GM04503 (cell line): ENCODE measurements at places on chromosomes 6 and 20.

DNA sequence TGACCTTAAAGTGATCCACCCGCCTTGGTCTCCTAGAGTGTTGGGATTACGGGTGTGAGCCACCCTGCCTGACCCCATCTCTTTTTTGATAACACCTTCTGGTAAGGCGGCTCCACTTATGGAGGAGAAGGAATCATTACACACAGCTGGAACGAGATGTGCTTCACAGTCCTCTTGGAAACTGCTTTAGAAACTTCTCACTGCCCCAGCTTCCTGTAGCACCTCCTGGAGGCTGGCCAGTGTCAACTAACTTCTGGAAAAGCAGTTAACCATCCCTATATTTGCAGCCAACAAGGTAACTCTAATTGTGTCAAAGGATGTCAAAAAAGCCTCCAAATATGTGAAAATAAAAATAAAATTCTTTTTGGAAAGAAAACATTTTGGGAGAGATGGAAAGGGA is 48.8 kb upstream of the BCLAF1 start:
- DNase-seq, result no peak

DNA sequence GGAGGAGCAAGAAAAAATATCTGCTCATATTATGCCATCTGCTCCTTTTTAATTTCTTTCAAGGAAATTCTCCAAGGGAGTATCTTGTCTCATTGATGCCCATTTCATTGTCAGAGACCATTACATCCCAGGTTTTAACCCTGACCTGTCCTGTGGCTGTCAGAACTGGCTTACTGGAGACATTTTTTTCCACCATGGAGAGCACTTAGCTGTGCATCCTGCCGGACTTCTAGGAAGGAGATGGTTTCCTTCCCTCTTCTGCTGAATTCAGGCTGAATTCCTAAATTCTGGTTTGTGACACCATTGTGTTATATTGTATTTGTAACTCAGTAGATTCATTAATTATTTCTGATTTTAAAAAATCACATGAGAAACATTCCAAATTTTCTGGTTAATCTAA is 70.3 kb downstream of the NKAIN2 start:
- DNase-seq, result no peak

GRCh38 chr6:32940656-32941213 is at the start of gene HLA-DMB:
HLA-DMB (minus strand) TSS chr6:32941028; CDS start chr6:32940807, 221 bp downstream.
- DNase-seq, result no peak

- DNase-seq, result no peak
These were observed 420 bp upstream of the BTN2A1 start for GRCh38 chr6:26457264-26457805.

GRCh38 chr6:37547564-37548061 is 47.9 kb upstream of the CCDC167 start:
- no peak for DNase-seq

DNA sequence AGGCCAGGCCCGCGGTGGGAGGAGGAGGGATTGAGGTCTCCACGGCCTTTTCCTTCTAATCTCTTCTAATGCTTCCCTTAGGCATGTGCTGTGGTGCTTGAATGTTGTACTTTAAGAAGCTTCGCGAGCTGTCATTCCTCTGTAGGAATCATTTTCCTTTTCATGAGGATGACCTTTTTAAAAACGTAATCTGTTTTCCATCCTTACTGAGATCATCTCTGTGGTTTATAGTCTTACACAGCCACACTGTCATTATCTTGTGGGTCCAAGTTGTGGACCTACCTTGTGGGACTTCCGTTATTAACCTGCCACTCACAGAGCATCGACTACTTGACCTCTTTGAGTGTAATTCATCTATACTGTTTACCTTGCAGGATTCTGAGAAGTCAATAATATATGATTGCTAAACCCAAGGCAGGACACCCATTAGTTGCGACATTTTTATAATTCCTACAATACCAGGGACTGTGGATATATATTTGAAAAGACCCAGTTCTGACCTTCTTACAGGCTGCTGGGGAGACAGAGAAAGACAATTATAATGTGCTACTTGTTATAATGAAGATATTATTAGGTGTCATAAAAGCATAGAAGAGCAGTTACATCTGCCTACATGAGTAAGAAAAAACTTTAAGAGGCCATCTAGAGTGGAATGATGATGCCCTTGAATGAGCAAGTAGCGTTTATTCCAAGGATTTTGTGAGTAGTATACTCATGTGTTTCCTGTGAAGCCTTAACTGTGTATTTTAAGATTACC is 842 bp downstream of the SLC25A27 start:
- DNase-seq, result no peak

GRCh38 chr6:7819431-7820015 is 91.1 kb downstream of the TXNDC5 start:
- DNase-seq, result peak; percentile 21

DNA sequence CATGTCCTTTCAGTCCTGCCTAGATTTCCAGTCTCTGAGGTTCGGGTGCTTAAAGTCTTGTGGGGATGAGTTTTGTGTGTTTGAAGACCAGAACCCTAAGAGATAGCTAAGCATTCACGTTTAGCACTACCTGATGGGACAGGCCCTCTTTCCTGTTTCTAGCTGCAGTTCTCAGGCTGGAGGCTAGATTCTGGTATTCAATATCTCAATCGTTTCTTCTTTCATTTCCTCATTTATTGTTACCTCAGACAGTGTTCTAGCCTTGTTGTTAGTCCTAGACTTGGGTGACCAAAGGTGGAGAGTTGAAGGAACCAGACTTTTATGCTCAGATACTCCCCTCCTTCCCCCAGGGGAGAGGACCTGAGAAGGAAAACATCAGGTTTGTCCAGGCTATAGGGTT is 16.8 kb downstream of the CEP250 start:
- DNase-seq, result no peak

- no peak for DNase-seq
These were observed 20.7 kb upstream of the PHACTR3 start for GRCh38 chr20:59583428-59584277.

DNA sequence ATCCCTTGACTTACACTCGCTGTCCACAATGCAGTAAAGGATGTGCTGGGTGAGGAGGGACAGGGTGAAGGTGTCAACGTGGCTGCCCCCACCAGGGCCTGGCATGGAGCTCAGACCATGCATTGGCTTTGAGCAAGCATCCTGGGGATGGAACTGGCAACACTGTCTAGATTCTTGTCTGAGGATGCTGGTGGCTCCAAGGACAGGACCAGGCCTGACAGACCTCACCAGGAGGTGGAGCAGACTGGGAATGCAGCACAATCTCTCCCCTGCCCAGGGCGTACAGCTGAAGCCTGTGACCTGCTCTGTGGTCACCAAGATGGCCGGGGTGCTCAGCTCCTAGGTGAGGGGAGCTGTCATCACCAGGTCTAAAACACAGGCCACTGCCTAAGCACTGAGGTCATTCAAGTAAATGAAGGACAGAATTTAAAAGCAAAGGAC is 50.9 kb downstream of the MYH7B start:
- no peak for DNase-seq

- DNase-seq, result no peak
These were observed 112.5 kb downstream of the EDN3 start for GRCh38 chr20:59412875-59413284.

DNA sequence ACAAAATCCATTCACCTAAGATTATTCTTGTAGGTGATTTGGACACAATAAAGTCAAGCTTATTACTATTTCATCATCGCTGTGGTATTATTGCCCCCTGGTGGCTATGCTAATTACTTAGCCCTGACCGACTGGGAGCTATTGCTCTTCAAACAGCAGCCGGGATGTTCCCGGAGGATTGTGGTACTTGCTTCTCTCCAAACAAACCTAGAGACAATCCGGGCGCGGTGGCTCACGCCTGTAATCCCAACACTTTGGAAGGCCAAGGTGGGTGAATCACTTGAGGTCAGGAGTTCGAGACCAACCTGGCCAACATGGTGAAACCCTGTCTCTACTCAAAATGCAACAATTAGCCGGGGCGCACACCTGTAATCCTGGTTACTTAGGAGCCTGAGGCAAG is 15.4 kb upstream of the STMND1 start:
- DNase-seq, result peak; percentile 40

DNA sequence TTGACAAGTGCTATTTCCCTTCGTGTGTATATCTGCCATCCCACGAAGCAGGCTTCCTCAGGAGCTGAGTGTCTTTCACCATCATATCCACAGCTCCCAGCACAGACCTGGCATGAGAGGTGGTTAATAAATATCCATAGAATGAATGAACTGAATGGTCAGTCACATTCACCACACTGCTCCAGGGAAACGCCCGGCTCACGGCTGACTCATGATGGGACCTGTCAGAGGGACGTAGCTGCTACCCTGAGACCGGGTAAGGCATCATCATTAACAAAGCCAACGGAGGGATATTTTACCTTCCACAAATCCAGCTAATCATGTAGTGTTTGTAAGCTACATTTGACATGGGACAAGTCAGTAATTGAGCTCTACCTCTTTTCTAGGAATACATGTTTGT is 12.5 kb downstream of the AGPAT4 start:
- no peak for DNase-seq

DNA sequence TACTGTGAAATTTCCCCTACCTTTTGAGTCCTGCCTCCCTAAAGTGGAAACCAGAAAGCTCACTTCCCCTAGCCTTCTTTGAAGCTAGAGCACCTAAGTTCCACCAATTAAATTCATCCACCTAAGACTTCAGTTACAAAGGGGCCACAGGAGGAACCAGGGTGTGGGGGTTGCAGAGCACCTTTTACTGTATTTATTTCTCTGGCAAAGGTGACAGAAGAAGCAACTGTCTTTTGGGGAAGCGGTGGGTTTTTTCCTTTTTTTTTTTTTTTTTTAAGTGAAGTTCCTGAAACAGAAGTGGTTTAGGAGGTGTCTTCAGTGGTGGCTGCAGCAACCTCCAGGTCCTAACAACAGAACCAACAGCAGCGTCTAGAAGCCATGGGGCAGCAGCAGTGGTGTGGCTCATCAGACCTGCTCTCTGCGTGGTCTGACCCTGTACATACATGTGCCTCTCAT is 13.1 kb downstream of the PSMB9 start:
- DNase-seq, result no peak

- no peak for DNase-seq
These were observed 28.4 kb downstream of the SYNDIG1 start for GRCh38 chr20:24497851-24498250.
